ENCODE measurements at places on chromosomes 1 and 21.
A peak's percentile ranks its signal among the peaks of the same experiment; 100 is the strongest.

- DNase-seq: no peak
Measured at GRCh38 chr1:27011058-27011764, 1.4 kb downstream of the TENT5B start.

GRCh38 chr1:183912265-183912886, 107.5 kb downstream of the RGL1 start:
- DNase-seq: no peak

- DNase-seq: no peak
Measured at GRCh38 chr1:240441669-240442068, 170.3 kb downstream of the GREM2 start.

- no peak for DNase-seq
Measured at GRCh38 chr1:100184536-100184935, 6.5 kb upstream of the LRRC39 start.

- no peak for DNase-seq
Measured at GRCh38 chr1:147736883-147737282, 23.5 kb downstream of the GJA5 start.

GRCh38 chr1:183195142-183195574, 9.1 kb downstream of the LAMC2 start:
- no peak for DNase-seq

DNA sequence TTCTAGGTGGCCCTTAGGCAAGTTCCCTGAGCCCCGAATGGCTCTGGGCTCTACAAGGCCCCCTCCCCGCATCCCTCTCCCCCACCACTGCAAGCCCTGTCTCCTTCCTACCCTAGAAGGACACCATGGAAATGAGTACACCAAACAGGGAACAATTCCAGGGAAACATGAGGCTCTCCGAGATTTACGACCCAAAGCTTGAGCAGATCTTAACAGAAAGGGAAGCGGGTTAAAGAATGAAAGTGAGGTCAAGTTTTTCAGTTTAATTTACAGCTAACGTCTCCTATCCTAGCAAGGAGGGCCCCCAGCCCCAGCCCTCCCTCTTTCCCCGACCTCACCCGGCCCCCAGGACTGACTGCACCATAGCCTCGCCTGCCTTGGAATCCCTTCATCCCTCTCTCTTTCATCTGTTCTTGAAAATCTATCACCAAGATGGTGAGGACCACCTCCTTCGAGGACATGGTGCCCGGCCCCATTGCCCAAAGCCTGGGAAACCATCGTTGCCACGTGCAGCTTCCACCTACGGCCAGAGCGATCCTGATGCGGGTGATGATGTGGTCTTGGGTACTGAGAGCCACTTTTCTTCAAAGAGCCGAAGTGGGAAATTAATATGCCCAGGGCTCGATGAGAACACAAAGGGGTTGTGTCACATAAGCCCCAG, 30.5 kb downstream of the SIM2 start:
- no peak for DNase-seq

- DNase-seq: no peak
Measured at GRCh38 chr1:116918714-116919357, 9.1 kb downstream of the PTGFRN start.

DNA sequence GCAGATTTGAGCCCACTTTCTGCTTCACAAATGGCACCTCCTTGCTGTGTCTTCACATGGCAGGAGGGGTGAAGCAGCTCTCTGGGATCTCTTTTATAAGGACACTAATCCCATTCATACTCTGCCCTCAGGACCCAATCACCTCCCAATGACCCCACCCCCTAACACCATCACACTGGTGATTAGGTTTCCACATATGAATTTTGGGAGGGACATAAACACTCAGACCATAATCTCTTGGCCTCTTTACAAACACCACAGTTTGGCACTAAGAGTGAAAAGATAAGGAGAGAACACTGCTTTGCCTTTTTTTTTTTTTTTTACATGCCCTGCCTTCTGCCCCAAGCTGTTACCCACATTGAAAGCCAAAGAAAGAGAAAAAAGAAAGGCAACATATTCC, 166.2 kb upstream of the NFIA start:
- no peak for DNase-seq

DNA sequence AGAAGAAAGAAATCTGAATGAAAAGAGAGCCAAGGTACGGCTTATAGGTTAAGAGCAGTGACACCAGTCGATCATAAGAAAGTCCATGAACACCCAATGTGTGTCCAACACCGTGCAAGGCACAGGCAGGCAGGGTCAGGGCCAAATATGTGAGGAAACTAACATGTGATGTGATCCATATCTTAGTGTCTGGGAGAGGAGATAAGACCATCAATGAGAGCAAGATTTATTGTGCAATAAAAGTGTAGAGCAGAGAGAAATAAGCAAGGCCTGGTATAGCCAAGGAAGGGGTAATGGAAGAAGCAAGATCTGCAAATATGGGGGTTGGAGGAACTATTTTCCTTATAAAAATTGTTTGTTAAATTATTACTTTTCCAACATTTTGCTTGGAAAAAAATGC, 198.8 kb downstream of the CRB1 start:
- DNase-seq: no peak

- DNase-seq: no peak
Measured at GRCh38 chr21:42144221-42144620, 73.1 kb downstream of the UMODL1 start.

DNA sequence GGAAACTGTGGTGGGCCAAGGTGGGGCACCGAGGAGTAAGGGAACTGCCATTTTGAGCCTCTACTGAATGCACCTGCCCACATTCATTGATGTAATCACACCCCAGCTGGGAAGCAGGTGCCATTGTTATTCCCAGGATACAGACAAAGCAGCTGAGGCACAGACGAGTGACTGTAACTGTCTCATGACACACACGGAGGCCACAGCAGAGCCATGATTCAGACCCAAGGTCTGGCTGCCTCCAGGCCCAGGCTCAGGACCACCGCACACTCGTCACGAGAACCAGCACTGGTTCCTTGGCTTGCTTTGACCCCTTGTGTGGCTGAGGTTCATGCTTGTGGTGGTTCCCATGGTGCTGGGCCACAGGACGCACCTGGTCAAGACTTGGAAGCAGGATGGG, 45.6 kb upstream of the CLIC4 start:
- no peak for DNase-seq

DNA sequence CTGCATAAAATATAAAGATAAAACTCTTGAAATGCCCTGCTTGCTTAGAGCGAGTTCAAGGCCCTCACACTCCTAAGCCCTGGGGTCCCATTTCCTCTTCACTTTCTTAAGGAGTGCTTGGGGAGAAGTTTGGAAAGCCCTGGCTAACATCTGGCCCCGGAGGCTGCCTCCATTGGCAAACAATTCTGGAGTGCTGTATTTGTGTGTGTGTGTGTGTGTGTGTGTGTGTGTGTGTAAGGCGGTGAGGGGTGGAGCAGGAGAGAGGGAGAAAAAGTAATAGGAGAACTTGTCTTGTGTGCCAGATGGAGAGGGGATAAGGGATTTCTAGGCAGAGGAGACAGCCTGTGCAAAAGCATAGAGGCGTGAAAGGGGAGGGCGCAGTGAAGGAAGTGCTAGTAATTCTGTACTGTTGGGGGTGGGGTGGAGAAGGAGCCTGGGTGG, 578 bp upstream of the TRIM62 start:
- DNase-seq: no peak

DNA sequence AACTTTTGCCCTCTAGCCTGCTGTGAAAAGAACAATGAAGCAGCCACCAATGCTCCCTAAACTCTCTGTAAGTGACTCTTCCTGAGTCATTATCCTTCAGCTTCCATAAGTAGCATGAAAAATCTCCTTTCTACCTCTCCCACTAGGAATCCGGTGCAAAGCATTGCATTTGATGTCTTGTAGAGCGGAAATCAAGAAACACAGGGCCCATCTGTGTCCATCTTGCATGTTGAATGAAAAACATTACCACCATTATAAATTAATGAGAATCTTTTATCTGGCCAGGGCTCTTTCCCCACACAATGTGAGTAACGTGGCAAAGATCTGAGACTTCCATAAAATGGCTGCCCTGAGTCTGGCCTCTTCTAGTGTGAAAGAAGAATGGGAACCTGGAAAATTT, 324.4 kb downstream of the ADGRL2 start:
- DNase-seq: no peak

DNA sequence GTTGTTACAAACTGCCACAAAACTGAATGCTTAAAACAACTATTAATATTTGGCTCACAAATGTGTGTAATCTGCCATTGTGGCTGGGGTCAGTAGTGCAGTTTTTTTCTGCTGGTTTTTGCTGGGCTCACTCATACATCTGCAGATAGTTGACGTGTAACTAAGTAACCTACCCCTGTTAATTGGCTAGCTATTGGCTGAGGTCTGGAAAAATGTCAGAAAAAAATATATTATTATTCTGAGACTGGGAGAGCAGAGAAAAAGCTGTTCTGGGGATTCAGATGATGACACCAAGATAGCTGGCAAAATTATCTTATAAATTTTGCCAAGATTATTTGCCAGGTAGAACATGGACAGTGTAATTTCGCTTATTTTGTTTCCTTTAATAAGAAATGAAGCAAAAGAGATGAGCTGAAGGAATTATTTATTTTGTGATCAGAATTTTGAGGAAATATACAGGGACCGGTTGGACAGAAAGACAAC, 616.1 kb upstream of the ADAMTS5 start:
- DNase-seq: no peak

- peak; percentile 83 for DNase-seq
Measured at GRCh38 chr1:181112071-181112929, 23.8 kb downstream of the IER5 start.

DNA sequence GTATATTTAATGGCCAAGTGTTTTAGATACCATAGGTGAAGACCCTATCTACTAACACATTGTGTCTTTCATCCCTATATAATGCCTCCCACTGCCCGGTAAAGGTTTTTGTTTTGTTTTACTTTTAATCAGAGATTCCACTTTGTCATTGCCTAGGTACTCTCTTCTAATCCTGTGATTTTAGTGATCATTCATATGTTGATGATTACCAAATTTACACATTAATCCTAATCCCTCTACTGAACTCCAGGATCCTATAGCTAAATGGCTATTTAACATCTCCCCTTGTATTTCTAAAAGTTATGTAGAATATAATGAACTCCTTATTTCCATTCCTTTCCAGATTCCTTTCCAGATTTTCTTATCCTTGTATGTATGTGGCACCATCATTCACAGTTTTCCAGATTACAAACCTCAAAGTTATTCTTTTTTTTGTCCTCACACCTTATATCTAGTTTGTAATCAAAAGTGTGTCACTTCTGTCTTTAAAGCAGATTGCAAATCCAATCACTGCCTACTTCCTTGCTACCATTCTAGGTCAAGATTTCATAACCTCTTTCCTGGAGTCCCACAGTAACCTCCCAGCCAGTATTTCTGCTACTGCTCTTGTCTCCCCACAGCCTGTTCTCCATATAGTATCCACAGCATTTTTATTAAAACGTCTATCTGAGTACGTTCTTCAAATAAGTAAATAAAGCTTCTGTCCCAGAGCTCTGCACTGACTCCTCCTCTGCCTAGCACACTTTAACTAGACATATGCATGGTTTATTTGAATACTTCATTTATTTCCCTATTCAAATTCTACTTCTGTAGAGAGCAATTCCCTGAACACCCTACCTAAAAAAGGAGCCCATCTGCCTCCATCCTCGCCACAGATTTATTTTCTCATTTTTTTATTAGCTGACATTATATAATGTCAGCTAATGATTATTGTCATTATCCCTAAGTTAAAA, 157.8 kb downstream of the KCNT2 start:
- no peak for DNase-seq

DNA sequence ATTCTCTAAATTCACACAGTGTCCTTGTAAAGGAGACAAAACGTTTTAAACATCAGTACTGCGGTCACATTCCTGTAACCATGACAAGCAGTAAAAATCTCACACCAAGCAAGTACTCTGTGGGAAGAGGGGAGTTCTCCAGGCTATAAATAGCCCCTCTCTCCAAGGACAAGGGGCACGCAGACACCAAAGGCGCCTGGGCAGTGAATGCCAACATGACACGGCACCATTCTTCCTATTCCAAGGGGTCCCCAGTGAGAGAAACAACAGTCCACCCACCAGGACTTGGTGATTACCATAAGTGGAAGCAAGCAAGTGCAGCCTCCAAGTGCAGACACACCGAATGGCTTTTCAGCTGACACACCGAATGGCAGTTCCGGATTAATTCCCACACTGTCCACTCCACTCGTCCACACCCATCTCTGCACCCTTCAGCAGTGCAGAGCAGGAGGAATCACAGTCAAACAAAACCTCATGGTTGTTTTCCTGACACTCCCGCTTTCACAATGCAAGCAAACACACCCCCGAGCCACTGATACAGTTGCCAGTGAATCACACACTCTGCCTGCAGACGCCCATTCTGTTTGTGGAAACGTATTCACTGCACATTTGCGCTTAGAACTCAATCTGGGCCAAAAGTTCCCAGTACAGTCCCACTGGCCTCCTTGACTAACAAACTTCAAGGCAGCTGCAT, 1.8 kb downstream of the PTTG1IP start:
- peak; percentile 60 for DNase-seq

DNA sequence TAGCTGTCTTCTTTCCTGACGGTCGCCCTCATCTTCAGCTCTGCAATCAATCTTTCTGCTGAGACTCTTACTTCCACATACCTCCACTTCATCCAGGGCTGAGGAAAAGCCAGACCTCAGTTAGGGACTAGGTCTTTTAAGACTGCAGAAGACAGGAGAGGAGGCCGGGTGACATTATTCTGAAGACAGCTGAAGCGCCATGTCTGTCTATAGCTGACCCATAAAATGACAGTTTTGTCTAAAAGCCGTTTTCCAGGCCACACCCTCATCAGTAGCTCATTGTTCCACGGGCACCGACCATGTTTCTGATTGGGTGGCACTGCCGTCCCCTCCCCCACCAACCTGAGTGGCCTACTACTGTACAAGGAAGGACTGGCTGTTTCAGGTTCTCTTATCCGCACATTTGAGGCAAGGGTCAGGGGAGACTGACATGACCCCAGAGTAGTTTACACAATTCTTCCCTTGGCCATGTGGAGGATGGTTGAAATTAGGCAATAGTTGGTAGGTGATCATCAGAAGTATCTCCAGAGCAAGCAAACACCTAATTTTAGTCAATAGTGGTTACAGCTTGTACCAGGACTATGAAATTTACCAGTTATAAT, at the start of gene ADCY10:
Gene ADCY10, minus strand, starts transcription at position 240 of the 602 bp plus-strand sequence. CDS start 8,994 bp downstream, outside the sequence.
- peak; percentile 32 for DNase-seq

GRCh38 chr1:81505831-81506230, 294.9 kb upstream of the ADGRL2 start:
- DNase-seq: no peak

- no peak for DNase-seq
Measured at GRCh38 chr1:44284184-44284583, 70.9 kb downstream of the ERI3 start.

Data from HuH-7 (cell line).